ENCODE measurements at places on chromosomes 7 and 10.

- no peak for DNase-seq
Measured at GRCh38 chr10:86632009-86632800, 22.1 kb upstream of the OPN4 start.

- no peak for DNase-seq
Measured at GRCh38 chr7:46071076-46071475, 150.0 kb upstream of the IGFBP3 start.

GRCh38 chr10:119834188-119834587, 38.5 kb downstream of the MCMBP start:
- no peak for DNase-seq

GRCh38 chr10:24748214-24748613, 24.5 kb upstream of the ARHGAP21 start:
- no peak for DNase-seq

DNA sequence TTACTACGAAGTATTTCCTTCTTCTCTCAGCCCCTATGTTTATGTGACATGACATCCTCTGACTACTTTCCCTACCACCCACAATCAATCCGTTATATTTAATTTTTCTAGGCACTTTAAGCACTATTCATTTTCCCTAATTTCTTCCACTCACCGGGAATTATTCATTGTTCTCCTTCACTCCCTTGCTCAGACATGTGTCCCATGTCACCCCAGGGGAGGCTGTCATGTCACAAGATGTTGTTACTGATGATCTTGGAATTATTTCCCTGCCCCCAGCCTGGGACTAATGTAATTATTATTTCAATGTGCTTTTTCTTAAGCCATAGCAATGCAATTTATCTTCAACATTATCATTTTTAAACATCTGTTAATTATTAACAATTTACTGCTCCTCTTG, 317.2 kb downstream of the PHF14 start:
- DNase-seq, result no peak

DNA sequence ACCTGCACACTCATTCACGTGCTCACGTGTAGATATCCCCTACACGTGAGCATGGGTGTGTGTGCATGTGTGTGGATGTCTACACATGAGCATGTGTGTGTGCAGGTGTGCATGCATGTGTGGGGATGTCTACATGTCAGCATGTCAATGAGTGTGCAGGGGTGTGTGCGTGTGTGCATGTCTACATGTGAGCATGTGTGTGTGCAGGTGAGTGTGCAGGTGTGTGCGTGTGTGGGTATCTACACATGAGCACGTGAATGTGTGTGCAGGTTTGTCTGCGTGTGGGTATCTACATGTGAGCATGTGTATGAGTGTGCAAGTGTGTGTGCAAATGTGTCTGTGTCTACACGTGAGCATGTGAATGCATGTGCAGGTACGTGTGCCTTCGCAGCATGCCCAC, 274.8 kb downstream of the PTPRN2 start:
- DNase-seq, result no peak

GRCh38 chr10:19651549-19651948, 164.7 kb upstream of the PLXDC2 start:
- DNase-seq, result no peak

- DNase-seq, result no peak
Measured at GRCh38 chr7:131591687-131592319, 35.4 kb upstream of the PODXL start.

- no peak for DNase-seq
Measured at GRCh38 chr10:127687548-127687947, 49.4 kb upstream of the FOXI2 start.

DNA sequence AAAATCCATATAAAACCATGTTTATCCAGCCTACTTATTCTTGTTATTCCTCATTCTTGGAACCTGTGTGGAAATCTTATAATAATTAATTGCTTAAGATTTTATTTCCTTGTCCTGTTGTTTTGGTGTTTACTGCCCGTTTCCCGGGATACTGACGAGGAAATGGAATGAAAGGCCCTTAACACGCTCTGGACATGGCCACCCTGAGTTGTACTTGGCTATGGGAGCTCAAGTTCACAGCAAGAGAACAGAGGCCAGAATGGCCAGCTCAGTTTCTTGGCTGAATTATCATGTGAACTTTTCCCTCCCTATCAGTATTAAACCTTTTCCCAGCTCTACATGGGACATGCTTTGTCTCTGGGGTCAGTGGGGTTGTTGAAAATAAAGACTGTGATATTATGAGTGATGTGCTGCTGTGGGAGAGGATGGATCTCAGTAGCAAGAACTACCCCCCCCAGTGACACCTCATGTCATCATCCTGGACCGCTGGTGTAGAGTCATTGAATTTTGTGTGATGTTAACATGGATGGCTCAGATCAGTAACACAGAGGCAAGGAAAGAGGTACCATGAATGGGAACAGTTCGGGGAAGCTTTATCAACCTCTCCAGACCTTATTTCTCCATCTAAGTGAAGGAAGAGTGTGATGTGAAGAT, 87.0 kb upstream of the IGFBP3 start:
- DNase-seq, result no peak

DNA sequence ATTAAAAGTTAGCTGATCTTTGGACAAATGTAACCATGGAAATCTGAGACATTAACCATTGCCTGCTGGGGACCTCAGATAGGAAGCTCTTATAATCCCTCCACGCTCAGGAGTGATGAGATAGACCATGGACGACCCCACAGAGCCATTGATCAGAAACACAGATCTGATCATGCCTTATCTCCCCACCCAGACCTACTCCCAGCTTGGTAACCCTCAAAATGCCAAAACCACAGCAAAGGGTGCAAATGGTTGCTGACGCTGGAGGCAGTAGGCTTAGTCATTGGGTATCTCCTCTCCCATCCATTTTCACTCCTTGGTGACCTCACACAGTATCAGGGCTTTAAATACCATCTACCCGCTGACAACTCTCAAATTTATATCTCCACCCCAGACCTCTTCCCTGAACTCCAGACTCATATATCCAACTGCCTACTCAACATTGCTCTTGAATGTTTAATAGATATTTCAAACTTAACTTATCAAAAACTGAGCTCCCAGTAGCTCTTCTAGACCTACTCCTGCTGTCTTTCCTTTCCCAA, 60.8 kb downstream of the CRTAC1 start:
- DNase-seq, result no peak

GRCh38 chr7:116726149-116726548, 54.2 kb downstream of the MET start:
- DNase-seq, result no peak

DNA sequence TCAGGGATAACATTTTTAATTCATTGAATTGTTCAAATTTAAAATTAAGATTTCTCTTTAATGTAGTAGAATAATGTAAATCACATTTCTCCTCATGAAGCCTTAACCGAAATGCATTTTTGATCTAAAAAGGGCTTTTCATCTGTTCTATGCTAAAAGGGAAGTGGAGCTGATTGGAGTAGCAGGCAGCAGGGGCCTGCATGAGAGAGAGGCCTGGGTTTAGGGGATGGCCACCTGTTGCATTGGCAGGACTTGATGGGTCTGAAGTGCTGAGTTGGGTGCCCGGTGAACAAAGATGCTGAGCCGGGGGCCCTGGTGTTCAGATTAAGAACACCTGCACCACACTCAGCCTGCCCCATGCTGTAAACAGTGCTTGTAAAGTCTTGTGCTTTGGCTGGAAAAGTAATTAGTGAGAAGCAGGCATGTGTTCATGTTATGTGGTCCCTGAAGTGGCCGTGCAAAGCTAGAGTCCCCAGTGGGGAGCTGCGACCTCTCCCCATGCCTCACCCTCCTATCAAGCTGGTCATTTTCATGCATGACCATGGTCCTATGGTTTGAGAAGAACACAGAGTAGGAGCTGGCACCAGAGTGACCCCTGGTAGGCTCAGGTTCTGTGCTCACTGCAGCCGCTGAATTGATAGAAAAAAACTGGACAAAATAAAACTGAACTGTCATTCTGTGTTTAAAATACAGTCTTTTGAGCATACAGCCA, 124.3 kb downstream of the ADCY1 start:
- DNase-seq, result no peak

DNA sequence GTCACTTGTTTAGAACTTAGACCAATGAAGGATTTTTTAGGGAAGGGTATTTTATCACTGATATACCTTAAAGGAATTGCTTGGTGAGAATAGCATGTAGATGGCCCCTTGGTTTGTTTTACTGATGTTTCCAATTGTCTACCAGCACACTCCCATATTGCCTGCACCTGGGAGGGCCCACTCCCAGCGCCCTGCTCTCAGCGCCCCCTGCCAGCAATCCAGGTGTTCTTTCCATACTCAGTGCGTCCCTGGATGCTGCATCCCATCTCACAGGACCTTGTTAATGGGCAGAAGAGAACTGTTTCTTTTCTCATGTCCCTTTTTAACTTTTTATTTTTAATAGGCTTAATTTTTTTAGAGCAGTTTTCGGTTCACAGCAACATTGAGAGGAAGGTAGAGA, 24.1 kb upstream of the SFRP5 start:
- no peak for DNase-seq

DNA sequence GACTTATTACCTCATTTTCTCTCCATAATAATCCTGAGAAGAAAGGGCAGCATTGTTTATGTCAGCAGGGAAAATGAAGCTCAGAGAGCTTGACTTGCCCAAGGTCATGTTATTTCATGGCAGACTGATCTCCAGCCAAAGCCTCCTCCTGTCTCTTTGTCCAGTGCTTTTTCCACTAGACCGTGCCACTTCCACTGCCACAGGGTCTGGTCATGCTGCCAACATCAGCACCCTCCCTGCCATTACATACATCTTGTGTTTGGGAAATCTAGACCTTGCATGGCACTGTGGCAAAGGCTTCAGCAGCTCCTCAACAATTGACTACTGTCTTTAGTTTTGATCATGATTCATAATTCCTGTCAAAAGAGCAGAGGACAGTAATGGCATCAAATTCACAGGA, 25.1 kb downstream of the NRCAM start:
- no peak for DNase-seq

- DNase-seq, result no peak
Measured at GRCh38 chr7:33645104-33645503, 260.2 kb upstream of the BMPER start.

- DNase-seq, result no peak
Measured at GRCh38 chr10:113402602-113403001, 150.3 kb upstream of the HABP2 start.

Data from stimulated activated CD4-positive, alpha-beta T cell treated with anti-CD3 and anti-CD28 coated beads, Interleukin-2, amount 100 ng/mL, for 48 hours (primary cell).